ENCODE measurements at places on chromosomes 12 and 14.

- no peak for DNase-seq
Observed at GRCh38 chr14:96203635-96204034, 1.0 kb upstream of the BDKRB2 start.

- DNase-seq = no peak
Observed at GRCh38 chr12:84270470-84271140, 642.0 kb downstream of the SLC6A15 start.

DNA sequence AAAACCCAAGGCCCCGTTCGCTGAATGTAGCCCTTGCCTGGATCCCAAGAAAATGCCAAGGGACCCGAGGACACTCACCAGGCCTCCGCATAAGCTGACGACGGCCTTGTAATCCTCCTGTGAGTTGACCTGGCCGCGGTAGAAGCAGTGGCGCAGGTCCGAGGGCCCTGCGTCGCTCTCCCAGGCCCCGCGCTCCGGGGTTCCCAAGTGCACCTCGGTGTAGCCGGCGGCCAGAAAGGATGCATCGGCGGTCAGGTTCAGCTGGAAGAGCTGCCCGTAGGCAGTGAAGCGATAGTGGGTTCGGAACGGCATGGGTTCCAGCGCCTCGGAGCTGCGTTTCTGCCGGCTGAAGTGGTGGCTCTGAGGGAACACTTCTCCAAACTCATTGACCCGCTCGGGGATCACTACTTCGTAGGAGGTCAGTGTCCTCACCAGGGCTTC lies 1.2 kb downstream of the ADAMTS20 start:
- DNase-seq = no peak

DNA sequence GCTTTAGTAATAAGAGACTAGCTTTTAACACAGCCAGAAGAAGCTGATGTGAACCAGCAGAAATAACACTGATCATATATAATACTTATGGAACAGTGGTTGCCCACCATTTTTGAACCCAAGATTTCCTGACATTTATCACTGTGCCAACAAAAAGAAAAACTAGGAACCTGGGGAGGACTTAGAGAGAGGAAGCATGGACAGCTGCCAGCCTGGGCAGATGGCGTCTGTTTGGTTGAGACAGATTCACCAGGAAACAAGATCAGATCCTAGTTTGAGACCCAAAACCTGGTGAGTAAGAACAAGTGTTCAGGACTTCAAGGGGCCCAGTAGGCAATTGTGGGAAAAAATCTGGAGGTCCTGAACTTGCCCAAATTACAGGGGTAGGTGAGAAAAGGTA lies 95.3 kb downstream of the BICD1 start:
- DNase-seq = peak; percentile 27

GRCh38 chr12:69068448-69068847 lies 135.5 kb upstream of the CPM start:
- no peak for DNase-seq

All from NCI-H2029 (cell line).